ENCODE measurements at places on chromosomes 2 and 18.

DNA sequence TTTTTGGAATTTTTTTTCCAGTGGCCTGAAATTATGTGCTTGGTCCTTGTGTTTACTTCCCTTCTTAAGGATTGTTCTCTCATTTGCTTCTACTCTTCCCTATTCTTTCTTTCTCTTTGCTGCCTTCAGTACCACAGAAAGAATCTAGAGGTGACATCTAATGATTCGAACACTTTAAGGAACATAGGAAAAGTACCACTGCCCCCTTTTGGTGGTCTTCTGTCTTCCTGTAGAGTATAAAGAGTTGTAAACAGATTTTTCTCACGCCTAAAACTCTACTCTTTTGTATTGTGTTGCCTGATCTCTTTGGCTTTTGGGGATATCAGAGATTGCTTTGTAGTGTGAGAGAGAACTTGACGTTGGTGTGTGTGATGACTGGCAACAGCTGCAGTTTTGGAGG is 7.0 kb upstream of the SCTR start:
- no peak for DNase-seq

- DNase-seq = no peak
Measured at GRCh38 chr2:148565272-148565894, 79.2 kb upstream of the EPC2 start.

GRCh38 chr2:149167001-149167780 is 128.7 kb downstream of the LYPD6B start:
- DNase-seq = no peak

- no peak for DNase-seq
Measured at GRCh38 chr2:227511239-227511930, 39.4 kb downstream of the AGFG1 start.

DNA sequence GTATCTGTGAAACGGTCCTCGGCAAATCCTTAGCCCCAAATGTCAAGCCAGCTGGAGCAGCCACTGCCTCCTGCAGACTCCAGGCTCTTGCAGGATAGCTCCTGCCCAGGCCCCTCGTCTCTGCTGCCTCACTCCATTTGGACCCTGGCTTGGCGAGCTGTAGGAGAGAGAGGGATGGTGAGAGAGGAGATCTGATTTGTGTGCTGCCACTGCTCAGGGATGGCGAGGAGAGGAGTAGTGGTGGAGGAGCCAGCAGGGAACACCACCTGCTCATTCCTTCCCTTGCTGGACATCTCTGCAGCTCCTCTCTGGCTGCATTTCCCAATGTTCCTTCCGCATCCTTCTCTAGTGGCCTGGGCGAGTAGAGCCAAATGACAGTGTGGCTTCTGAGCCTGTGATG is 109.1 kb upstream of the NCK2 start:
- no peak for DNase-seq

GRCh38 chr2:178863130-178863855 is 56.1 kb upstream of the TTN start:
- DNase-seq = no peak

DNA sequence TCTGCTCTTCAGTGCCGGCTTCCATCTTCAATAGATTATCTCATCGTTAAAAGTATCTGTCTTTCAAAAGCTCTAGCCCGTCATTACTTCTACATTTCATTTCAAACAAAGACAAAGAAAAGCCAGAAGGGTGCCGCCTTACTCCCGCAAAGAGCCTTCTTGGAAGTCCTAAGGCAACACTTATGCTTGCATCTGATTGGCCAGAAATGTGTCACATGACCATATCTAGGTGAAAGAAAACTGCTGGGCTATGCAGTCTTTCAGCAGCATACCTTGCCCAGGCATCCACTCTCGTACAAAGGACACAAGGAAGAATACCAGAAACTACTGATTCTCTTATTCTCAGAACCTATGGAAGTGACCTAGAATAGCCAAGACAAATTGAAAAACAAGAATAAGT is 217.1 kb upstream of the SLC35G4 start:
- no peak for DNase-seq

GRCh38 chr18:75023473-75023872 is 185.5 kb downstream of the PTGR3 start:
- DNase-seq = no peak

DNA sequence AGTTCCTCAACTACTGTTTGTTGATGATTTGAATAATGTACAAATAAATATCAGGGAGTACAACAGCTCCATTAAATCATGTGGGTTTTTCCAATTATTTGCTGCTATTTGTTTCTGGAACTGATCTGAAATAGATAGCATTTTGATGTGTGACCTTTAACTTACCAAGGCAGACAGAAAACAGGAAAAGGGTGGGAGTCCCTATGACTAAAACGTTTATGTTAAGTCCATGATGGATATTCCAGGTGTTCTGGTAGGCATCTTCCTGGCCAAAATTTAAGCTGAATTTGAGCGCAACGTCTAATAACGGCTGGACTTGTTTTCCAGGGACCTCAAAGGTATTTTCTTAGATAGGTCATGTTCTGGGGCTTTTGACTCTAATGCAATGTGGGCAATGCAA is 41.6 kb downstream of the WIPF1 start:
- no peak for DNase-seq

- no peak for DNase-seq
Measured at GRCh38 chr2:143686585-143687164, 557.5 kb downstream of the ARHGAP15 start.

DNA sequence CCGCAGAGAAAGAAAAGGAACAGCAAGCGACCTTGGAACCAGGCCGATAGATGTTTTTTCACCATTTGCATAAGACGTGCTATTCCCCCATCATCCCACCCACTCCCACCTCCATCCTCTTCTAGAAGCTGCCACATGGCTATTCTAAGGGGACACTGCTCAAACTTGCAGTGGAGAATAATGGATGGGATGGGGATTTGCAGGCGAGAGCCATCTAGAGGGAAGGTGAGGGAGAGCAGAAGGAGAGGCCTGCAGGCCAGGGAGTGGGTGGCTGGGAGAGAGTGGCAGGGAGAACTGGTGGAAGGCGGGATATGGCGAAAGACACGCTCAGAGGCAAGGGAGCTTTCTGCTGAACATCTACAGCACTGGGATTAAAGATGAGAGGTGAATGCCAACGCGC is 84.9 kb downstream of the MAPK4 start:
- no peak for DNase-seq

- no peak for DNase-seq
Measured at GRCh38 chr2:105038383-105039061, 653 bp downstream of the MRPS9 start.

DNA sequence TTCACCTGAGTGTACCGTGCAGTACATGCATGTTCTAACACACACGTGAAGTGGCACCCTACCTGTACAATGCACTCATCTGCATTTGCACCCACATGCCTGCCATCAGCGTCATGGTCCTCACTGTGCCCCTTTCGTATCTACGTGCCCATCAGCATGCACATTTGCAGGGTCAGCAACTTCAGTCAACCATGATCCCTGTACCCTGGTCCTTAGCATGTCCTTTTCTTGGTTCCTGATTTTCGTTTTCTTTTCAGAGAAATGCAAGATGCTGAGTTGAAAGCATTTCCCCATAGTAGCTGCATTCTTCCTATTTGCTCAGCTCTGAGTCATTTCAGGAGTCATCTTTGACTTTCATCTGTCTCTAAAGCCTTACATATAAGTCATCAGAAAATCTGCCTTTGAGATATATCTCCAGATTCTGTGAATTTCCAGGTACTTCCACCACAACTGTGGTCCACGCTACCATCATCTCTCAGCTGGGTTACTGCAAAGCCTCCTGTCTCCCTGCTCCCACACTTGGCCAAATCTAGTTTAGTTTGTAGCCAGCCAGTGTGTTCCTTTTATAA is 14.7 kb upstream of the PUM2 start:
- DNase-seq = no peak

- no peak for DNase-seq
Measured at GRCh38 chr2:48248251-48248933, 281.6 kb upstream of the STON1 start.

DNA sequence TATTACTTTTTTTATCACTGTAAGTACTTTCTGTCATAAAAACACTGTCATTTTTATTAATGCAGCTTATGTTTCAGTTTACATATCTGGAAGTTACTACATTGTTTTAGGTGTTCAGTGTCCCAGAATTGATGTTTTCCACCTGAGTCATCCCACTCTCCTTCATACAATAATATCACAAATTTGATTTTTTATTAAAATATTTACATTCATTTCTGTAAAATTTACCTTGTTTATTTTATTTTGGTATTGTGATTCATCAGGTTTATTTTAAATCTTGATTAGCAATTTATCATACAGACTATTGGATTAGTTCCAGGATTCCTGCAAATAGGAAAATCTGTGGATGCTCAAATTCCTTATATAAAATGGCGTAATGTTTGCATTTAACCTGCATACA is 1662.9 kb downstream of the SUCLG1 start:
- DNase-seq = no peak

DNA sequence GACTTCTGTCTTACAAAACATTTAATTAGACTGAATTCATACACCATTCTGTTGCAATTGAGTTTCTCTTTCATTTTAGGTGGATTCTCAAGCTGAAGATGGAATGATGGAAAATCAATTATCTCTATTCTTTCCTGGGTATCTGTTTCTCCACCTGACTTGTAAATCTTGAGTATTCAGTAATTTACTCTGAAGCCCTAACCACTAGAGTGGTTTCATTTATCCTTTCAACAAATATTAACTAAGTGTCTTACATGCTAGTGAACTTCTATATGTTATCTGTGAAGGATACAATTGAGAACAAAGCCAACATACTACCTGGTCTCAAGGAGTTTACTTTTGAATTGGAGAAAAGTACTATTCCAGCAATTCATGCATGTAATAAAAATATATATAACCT is 94.1 kb upstream of the ZNF804A start:
- DNase-seq = no peak

GRCh38 chr18:2856547-2857170 is 9.9 kb downstream of the EMILIN2 start:
- no peak for DNase-seq

- DNase-seq = no peak
Measured at GRCh38 chr2:150520887-150521664, 33.6 kb upstream of the RND3 start.

- no peak for DNase-seq
Measured at GRCh38 chr2:20304411-20304810, 46.2 kb downstream of the PUM2 start.

GRCh38 chr2:36540986-36541754 is 56.8 kb downstream of the FEZ2 start:
- DNase-seq = no peak

DNA sequence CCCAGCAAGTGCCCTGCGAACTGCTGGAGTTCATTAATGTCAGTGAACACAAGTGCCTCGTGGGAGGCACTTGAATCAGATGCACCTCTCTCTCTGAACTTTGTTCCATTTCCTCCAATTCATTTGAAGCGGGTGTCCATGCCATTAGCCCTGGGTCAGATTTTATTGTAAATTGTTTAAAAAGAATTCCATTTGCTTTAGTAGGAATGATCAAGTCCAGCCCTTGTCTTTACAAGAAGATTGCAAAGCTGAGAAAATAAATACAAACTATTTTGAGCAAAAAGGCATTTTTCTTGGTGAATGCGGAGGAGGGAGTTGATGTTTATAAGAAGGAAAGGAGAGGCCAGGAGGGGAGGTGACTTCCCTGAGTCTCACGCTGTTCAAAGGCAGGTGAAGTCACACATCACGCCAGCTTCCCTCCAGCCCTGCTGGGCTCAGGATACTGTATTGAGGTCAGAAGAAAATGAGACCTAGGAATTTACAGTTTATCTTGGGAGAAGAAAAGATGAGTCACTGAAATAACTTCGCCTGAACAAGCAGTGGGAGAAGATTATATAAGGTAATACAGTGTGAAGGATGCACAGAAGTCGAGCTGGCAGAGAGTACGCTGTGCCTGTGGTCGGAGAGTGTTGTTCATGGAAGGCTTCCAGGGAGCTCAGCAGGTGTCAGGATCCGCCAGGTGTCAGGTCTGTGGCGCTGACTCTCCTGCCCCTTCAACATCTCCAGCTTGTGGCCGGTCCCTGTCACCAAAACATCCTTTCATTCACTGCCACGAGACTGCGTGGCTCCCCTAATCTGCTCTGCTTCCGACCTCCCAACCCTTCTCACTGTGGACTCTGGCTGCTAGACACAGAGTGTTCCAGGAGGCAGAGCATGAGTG is 36.5 kb downstream of the EFR3B start:
- DNase-seq = no peak

DNA sequence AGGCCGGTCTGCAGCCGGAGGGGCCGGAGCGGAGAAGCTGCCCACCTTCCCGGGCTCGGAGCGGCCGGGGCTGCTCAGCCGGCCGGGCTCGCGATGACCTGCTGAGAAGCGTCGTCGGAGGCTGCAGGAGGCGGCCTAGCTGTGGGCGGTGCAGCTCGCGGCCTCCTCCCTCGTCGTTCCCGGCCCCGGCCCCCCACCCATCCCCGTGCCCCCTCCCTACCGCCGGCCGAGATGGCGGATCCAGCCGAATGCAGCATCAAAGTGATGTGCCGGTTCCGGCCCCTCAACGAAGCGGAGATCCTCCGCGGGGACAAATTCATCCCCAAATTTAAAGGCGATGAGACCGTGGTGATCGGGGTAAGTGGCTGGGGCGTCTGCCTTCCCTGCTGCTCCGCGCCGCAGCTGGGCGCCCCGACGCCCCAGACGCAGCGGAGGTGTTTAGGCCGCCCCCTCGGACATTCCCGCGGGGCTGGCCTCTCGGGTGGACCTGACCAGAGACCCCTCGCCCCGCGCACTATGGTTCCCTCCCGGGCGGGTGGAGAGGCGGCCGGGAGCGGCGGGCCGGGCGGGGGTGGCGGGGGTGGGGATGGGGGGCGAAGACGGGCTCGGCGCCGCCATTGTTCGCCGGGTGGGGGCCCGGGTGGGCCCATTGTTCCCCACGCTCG is 492 bp downstream of the KIF5C start:
- DNase-seq = no peak

- DNase-seq = no peak
Measured at GRCh38 chr2:203853722-203854121, 13.8 kb upstream of the CTLA4 start.

- DNase-seq = no peak
Measured at GRCh38 chr2:116874021-116874420, 940.5 kb upstream of the DDX18 start.

- DNase-seq = no peak
Measured at GRCh38 chr2:100853909-100854810, 34.2 kb downstream of the NPAS2 start.

GRCh38 chr2:217752714-217753459 is 249.9 kb downstream of the TNS1 start:
- no peak for DNase-seq

GRCh38 chr18:61852496-61852895 is 40.3 kb downstream of the RNF152 start:
- DNase-seq = no peak

DNA sequence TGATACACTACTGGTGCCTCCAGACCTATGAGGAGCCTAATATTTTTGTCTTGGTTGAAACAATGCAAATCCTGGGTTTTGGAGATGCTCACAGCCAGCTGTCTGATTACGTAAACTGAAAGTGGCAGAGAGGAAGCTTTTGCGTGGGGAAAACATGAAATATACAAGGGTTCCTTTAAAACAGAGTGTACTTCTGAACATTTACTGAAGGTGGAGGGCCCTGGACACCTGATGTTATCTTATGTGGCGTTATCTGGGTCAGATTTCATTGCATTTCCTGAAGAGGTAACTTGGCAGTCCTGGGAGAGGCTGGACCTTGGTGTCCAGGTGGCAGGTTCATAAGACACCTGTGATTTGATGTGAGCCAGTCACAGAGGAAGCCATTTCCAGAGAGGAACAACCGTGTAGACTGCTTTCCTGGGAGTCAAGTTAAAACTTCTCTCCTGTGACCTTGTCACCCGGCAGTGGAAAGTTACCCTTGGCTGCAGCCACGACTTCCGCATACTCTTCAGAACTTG is 105.0 kb downstream of the NEDD4L start:
- DNase-seq = no peak
